ENCODE measurements at places on chromosomes 7 and 10.

- DNase-seq, result no peak
These were observed 117.8 kb downstream of the TES start for GRCh38 chr7:116328161-116328560.

DNA sequence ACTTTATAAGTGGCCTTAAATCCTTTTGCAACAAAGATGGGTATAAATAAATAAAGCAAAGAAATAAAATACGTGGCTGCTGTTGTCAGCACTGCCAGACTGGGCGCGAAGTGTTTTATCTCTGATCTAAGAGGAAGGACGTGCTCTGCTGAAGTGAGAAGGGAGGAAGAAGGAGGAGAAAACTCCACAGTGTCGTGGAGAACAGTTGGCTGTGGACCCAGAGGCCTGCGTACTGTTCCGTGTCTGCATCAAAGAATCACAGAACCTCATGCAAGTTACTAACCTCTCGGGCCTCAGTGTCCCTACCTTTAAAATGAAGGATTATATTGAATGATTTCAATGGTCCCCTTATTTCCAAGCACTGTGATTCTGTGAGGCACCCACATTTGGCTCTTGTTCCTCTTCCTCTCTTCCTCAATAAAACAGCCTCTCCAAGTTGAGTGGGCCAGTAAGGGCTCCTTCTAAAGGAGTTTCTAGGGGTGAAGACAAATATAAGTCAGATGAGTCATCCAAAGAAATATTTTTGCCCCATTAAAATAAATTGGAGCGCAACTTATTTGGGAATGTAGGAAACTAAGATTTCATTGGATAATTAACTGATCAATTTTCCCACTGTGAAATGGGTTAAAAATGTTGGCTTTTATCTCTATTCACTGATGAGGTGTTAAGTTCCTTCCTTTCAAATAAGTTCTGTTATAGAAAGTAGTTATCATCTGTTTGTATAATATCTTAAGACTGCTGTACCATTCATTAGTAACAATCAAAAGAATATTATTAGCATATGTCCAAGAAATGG, 126.9 kb upstream of the EFCAB10 start:
- no peak for DNase-seq

DNA sequence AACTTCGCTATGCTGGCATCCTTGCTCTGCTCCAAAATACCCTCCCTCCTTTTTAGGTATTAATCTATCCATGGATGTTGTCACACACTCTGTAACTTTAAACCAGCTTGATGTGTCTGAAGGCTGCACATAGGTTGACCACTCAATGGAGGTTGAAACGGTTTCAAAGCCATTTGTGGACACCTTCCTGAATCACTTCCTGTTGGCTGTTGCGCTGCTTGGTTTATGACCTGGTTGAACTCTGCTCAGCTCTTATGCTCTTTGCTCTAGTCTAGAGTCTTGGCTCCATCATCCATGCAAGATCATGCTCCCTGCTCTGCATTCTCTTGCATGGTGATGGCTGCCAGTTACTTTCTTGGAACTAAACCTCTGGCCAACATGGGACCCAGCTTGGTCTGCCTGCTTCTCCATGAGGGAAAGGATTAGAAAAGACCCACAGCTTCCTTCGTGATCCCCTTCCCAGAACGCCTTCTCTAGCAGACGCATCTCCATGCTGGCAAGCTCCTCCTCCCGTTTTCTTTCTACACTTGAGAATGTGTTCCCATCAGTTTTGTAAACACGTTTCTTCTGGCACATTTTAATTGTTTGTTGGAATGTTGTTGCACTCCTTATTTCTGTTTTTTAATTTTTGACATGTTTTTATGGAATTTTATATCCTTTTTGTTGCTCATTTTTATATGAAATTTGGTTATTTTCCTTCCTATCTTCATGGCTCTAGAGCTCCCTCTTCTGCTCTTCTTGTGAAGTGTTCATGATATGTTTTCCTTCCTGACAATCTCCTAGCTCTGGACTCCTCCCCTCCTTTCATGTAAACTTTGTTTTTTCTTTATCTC, 149.8 kb downstream of the XPNPEP1 start:
- DNase-seq, result peak; percentile 32

DNA sequence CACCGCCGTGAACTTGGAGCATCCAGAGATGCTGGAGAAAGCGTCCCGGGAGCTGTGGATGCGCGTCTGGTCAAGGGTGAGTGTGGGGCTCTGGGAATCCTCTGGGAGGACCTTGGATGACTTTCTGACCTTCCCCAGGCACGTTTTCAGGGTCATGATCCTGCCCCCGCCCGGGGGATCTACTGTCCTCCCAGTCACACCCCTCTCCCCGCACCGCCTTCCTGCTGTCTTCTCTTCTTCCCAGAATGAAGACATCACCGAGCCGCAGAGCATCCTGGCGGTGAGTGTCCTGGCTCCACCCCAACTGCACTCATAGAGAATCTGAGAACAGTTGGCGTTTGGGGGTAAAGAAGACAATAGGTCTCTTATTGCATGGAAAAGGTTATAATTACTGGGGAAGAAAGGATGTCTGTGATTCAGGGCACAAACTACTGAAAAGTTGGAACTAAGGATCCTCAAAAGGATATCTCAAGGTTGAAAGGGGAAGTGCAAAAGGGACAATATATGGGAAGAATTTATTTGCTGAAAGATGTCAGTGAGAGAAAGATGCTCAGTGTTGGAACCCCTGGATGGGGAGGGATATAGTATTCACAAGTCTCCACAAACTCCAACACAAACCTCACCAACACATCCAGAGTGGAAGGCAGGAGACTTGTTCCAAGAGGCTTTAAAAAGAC, 1.9 kb downstream of the GSTK1 start:
- no peak for DNase-seq

- DNase-seq, result no peak
These were observed 81.7 kb downstream of the ST7 start for GRCh38 chr7:117034851-117035464.

DNA sequence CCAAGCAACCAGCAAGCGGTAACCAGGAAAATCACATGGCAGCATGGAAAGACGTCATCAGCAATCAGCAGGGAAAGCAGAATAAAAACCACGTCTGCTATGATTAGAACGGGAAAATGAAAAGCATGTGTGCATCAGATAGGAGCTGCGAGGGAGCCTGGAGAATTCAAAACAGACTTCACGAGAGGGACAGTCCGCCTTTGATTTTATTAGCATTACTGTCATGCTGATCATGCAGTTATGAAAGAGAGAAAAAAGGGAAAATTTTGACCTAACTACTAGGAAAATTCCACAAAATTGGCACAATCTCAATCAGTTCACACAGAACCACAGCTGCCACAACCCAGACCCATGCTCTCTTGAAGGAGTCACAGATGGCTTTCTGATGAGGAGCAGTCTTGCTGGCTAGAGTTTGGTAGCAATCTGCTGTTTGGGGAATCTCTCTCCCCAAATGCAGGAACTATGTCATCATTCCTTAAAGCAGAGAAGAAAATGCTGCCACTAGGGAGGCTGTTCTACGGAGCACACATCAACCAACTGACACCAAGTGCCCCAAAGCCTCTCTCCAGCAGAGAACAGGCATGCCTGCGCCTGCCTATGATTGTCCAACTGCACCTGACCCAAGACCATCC, 295.9 kb downstream of the TNS3 start:
- no peak for DNase-seq

GRCh38 chr10:24826009-24826408, 102.3 kb upstream of the ARHGAP21 start:
- DNase-seq, result peak; percentile 34

- DNase-seq, result no peak
These were observed 125.6 kb upstream of the PRPS1L1 start for GRCh38 chr7:18153183-18153748.

DNA sequence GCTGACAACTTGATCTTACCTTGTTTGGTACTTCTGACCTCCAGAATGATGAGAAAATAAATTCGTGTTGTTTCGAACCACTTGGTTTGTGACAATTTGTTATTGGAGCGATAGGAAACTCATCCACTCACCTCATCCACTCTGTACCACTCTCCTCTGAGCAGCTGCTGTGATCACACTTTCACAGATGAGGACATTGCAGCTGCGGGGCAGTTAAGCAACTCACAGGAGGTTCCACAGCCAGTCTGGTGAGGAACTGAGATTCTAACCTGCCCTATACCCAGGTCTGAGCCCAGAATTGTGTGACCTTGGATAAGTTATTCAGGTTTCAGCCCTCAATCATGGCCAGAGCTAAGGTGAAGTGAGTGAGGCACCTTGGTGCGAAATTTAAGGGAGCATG, 35.2 kb downstream of the BTBD16 start:
- no peak for DNase-seq

- DNase-seq, result no peak
These were observed 57.5 kb downstream of the MDFIC start for GRCh38 chr7:114979388-114979787.

DNA sequence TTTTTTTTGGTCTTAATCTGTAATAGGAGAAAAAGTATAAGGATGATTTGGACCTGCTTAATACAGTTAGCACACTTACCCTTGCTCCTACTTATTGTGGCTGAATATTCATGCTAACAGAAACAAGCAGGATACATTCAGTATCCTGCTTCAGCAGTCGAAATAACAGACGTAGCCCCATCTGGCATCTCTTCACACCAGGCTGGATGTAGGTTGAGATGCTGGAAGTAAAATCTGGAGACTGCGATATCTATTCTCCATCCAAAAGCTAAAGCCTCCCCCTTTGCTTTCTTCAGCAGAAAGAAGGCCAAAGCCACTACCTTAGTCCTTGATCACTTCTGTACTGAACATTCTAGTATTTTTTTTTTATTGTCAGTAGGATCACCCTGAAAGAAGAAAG, 537.4 kb downstream of the AUTS2 start:
- no peak for DNase-seq

- no peak for DNase-seq
These were observed 78.2 kb downstream of the VPS50 start for GRCh38 chr7:93310346-93310745.

- peak; percentile 59 for DNase-seq
These were observed 88.8 kb downstream of the GSAP start for GRCh38 chr7:77327067-77327931.

DNA sequence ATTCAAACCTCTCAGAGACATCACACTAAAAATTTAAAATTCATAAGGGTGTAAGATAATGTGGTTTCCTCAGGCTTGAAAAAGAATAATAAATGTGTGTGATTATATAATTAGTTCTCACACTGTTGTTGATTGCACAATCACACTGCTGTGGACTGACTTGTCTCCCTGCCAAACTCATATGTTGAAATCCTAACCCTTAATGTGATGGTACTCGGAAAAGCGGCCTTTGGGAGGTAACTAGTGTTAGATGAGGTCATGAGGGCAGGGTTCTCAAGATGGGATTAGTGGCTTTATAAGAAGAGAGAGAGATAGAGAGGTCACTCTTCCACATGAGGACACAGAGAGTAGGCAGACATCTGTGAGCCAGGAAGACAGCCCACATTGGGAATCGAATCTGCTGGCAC, 128.5 kb upstream of the COL1A2 start:
- no peak for DNase-seq

DNA sequence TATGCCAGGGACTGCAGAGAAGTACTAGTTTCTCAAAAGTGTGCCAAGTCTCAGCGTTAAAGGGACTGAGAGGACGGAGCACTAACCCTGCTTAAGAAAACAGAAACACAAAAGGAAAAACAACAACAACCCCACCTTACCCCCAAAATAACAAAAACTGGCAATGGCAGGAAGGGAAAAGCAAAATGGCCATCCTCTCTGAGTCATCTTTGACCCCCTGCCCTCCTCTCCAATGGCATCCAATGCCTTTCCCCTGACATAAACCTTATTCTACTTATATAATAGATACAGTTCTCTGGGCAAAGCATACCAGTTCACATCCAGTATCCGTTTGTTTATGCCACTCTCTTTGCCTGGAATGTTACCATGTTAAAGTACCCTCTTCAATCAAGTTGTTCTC, 1.6 kb downstream of the POLR1F start:
- no peak for DNase-seq

DNA sequence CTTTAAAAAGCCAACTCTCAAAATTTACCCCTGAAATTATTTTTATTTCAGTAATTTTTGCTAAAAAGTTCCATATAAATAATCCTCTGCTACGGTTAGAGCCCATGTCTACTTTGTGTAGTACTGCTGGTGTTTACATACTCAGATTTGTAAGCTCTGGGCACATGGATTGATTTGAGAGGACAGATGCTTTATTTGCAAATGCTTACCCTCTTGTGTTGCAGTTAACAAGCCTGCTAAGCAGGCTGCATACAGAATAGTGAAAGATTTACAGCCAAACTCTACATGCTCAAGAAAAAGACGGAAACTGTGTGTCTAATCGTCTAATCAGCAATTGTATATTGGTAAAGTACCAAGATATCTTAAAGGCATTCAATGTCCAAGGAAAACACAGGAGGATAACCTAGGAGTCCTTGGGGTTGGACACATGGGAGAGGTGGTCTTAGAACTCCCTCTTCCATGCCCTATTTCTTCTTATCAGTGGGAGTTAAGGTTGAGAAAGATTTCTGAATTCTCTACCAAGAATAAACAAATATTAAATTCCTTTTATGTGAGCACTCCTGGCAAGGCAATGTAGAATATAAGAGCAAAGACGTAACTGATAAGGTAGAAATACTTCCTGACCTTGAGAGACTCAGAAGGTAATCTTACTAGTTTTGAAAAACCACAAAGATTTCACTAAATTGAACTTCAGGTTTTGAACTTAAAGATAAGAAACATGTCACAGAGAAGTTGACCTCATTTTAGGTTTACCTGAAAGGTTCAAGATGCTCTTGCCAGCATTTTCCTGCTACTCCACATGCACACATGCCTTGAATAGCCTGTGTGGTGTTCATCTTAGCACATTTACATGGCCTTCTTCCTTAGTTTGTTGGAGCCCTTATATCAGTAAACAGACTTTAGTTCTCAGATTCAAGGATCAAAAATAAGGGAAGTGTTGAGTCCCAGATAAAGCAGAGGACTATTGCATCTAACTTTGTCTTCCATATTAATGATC, 1216.5 kb downstream of the SORCS3 start:
- no peak for DNase-seq

GRCh38 chr7:148436135-148436534, 154.4 kb upstream of the C7orf33 start:
- DNase-seq, result no peak

GRCh38 chr7:50426280-50427045, 23.7 kb downstream of the FIGNL1 start:
- DNase-seq, result no peak

GRCh38 chr7:155811895-155812761, at the start of gene SHH:
Gene SHH (minus strand): TSS chr7:155812463. CDS start chr7:155812122, 341 bp downstream.
- DNase-seq, result no peak

DNA sequence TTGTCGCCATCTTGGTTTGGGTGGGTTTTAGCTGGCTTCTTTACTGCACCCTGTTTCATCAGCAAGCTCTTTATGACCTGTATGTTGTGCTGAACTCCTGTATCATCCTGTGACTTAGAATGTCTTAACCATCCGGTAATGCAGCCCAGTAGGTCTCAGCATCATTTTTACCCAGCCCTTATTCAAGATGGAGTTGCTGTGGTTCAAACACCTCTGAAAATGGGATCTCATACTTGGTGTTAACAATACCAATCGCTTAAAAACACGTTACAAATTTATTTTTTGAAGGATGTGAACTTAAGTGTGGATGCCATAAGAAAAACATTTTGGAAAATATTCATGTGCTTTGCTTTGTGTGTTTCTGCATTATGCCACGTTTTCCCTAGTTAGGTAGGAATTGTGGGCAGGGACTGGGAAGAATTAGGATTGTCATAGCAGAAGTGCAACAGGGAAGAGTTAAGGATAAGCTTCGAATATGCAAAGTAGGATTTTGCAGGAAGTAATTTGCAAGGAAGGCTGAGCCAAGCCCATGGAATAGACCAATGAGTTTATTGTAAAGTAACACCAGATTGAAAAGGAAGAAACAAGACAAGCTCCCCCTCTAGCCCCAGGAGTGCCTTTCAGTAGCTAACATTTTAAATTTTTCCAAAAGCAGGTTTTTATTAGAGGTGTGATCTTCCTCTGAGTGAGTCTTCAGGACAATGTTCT, 56.4 kb downstream of the PRR15 start:
- DNase-seq, result no peak

All from foreskin melanocyte (primary cell).